ENCODE measurements at places on chromosomes 16 and 17.

GRCh38 chr17:80246266-80246681 is 14.4 kb upstream of the RNF213 start:
- DNase-seq = no peak

- no peak for DNase-seq
Measured at GRCh38 chr16:56932721-56933619, 1.0 kb downstream of the HERPUD1 start.

GRCh38 chr17:27327871-27328270 is 34.0 kb downstream of the WSB1 start:
- DNase-seq = no peak

DNA sequence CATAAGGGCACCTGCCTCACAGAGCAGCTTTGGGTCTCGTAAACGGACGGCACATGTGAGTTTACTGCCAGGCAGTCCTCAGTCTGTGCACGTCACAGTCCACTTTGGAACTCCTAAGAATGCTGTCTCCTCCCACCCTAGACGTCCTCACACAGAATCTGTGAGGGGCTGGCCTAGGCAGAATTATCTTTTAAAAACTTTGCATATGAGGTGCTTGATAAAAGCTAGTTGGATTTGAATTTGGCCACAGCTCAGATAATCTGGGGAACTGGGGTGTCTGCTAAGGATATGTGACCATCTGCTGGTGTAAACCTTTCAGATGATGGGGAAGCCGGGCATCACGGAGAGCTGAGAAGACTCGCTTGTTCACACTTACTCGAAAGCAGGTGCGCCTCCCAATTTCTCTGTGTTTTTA is 64.4 kb downstream of the METRNL start:
- DNase-seq = no peak

DNA sequence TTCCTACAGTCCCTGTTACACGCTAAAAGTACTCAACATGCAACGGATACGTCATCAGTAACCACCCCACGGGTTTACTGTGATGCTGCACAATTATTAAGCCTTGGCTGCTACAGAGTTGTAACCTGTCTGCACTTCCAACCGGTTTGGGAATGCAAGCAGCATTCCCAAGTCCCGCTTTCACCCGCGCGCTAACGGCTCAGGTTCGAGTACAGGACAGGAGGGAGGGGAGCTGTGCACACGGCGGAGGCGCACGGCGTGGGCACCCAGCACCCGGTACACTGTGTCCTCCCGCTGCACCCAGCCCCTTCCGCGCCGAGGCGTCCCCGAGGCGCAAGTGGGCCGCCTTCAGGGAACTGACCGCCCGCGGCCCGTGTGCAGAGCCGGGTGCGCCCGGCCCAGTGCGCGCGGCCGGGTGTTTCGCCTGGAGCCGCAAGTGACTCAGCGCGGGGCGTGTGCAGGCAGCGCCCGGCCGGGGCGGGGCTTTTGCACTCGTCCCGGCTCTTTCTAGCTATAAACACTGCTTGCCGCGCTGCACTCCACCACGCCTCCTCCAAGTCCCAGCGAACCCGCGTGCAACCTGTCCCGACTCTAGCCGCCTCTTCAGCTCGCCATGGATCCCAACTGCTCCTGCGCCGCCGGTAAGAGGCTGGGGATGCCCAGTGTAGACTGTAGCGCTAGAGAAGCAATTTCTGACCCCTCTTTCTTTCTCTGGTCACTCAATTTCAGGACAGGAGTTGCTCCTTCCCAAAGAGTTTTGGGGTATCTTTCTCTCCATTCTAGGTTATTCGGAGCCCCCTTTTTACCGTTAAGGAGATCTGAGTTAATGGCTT is at the start of gene MT2A:
Gene MT2A (plus strand): TSS at position 542 of the 833 bp plus-strand sequence. CDS start 72 bp downstream, at position 614.
- peak; percentile 95 for DNase-seq
